ENCODE measurements at places on chromosomes 2 and 18. TPM values are rescaled to one million over a fixed set of nuclear protein-coding genes. Genes with fewer than 3 reads are reported as not detected.
A peak's percentile ranks its signal among the peaks of the same experiment; 100 is the strongest.

AMER3 gene
- total RNA-seq: not detected

SLC9A4 gene
- 0.07 TPM for total RNA-seq

- H3K27ac ChIP-seq: no peak overlapping the region
- no peaks in the 10 kb centered on the region for H3K36me3 ChIP-seq
- peaks cover 37% of the 10 kb centered on the region for H3K4me1 ChIP-seq
- H3K27me3 ChIP-seq: peaks cover 39% of the 10 kb centered on the region
- DNase-seq: no peak
These were observed 83.6 kb upstream of the BCL2L11 start for GRCh38 chr2:111037128-111037527.

GRCh38 chr2:238731961-238732360 is 115.9 kb upstream of the TWIST2 start:
- no peak for DNase-seq
- H3K27me3 ChIP-seq: peaks cover 9% of the 10 kb centered on the region
- H3K36me3 ChIP-seq: no peaks in the 10 kb centered on the region
- no peak overlapping the region for H3K4me3 ChIP-seq
- no peaks in the 10 kb centered on the region for H3K4me1 ChIP-seq

AQP4 gene
- total RNA-seq: not detected

DNA sequence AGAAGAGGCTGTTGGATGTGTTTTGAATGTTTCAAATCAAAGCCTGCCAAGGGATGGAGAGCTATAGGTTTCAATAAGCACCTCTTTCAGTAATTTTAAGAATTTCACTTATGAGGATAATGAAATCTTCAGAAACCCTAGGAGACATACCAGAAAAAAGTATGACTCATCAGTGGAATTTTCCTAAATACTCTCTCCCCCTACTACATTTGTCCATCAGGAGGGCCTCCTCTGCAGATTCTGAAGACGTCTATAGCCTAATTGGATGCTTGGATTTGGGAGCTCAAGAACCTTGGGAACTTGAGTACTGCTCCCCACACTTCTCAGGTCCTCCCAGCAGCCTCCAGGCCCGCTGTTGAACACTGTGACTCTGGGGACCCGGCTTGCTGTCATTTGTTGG is 374.3 kb downstream of the SLC4A3 start:
- no peaks in the 10 kb centered on the region for H3K36me3 ChIP-seq
- peaks cover 2% of the 10 kb centered on the region for H3K27me3 ChIP-seq
- no peaks in the 10 kb centered on the region for H3K4me1 ChIP-seq
- H3K27ac ChIP-seq: no peak overlapping the region

SMYD1 gene
- total RNA-seq: not detected

DNA sequence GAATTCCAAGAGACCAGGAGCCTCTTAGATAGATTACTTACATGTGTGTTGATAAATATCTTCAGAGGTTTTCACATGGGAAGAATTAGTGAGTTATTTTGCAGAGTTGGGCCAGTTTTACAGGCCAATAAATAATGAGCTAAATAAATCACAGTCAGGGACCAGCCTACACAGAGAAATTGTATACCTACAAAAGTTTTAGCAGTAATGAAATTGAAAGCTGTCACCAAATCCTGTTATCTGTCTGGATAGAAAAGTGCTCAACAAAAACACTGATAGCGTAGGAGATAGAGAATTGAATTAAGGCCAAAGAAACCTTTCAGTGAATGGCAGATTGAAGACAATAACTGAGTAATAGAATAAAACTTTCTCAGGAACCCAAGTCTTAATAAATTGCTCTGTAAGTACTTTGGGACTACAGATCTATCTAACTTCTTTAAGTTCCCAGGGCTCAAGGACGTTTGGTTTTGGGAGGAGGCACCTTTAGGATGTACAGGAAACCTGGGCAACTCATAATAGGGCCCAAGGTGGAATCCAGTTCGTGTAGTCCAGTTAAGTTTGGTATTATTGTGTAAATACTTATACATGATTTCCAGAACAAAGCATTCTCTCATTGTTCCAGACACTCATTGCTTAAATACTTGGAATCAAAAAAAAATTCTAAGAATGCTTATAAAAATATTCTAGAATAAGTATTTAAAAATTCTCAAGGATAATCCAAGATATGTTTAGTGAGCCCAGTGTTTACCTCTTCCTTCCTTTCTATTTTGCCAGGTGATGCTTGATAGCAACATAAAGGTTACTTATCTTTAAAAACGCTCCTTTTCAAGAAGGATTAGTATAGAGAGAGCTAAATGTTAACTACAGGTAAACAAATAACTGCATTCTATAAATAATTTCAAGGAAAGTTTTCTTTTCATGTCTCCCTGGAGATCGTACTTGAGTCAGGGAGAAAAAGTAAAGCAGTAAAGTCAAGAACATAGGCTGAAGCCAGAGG is 134.5 kb downstream of the NCKAP5 start:
- H3K36me3 ChIP-seq: no peaks in the 10 kb centered on the region
- DNase-seq: no peak
- H3K27ac ChIP-seq: no peak overlapping the region
- H3K4me1 ChIP-seq: no peaks in the 10 kb centered on the region
- H3K27me3 ChIP-seq: no peaks in the 10 kb centered on the region

DNA sequence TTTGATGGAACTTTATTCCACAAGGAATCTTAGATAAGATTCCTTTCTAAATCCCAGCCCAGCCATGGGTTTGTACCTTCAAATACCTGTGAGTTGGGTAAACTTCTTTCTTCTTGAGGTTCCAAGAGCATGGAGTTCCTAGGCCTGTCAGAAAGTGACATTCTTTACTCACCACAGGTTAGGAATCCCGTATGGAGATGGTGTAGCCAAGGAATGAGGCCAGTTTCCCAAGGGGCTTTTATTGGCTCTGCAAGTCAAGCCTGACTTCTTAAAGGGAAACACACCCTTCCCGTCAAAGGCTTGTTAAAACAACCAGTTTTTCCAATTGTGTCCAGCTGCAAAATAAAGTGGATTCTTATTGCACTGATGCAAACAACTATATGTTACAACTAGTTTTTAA is 45.8 kb downstream of the STK17B start:
- no peaks in the 10 kb centered on the region for H3K4me1 ChIP-seq
- H3K36me3 ChIP-seq: peaks cover 13% of the 10 kb centered on the region
- no peak overlapping the region for H3K4me3 ChIP-seq
- DNase-seq: no peak
- H3K27ac ChIP-seq: no peak overlapping the region

DNA sequence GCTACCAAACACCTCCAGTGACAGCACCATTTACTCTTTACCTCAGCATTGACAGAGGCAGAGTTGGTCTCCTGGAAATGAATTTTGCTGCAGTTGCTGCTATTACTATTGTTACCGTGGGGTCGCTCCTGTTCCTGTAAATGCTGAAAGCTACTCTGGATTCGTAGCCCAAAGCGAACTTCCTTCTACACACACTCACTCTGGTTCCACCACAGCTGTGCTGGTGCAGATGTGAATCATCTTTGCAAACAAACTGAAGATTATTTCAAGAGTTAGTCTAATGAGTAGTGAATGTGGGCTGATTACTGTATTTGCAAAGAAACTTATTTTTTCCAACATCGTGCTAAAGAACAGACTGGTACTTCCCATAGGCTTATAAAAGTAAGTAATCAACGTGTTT is 304.0 kb downstream of the LPIN1 start:
- no peak overlapping the region for H3K27ac ChIP-seq
- H3K4me3 ChIP-seq: no peak overlapping the region
- no peaks in the 10 kb centered on the region for H3K36me3 ChIP-seq
- DNase-seq: no peak

GPAT2 gene
- total RNA-seq: 10.2 TPM

DNA sequence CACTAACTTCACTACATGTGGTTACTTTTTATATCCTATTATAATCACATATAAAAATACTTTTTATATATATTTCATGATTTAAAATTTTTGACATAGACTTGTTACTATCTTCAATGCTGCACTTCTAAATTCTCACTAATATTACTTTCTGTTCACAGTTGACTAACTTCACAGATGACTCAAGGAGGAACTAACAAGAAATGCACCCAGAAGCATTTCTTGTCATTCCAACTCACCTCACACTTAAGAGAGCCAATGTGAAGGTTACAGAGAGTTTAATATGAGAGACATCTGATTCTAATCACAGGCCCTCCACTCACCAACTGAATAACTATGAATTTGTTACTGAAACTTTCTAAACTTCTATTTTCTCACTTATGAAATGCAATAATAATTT is 399.8 kb upstream of the SLC8A1 start:
- H3K4me1 ChIP-seq: no peaks in the 10 kb centered on the region
- no peaks in the 10 kb centered on the region for H3K36me3 ChIP-seq
- no peak for DNase-seq
- H3K27ac ChIP-seq: no peak overlapping the region
- no peak overlapping the region for H3K4me3 ChIP-seq
- no peaks in the 10 kb centered on the region for H3K27me3 ChIP-seq

- peaks cover 13% of the 10 kb centered on the region for H3K4me1 ChIP-seq
- H3K27ac ChIP-seq: no peak overlapping the region
- no peak overlapping the region for H3K4me3 ChIP-seq
- DNase-seq: no peak
These were observed 7.4 kb upstream of the NAB1 start for GRCh38 chr2:190641469-190641868.

GRCh38 chr2:162732946-162733698 is 105.4 kb downstream of the KCNH7 start:
- no peaks in the 10 kb centered on the region for H3K27me3 ChIP-seq
- H3K4me1 ChIP-seq: no peaks in the 10 kb centered on the region
- H3K4me3 ChIP-seq: no peak overlapping the region
- no peak for DNase-seq
- H3K27ac ChIP-seq: no peak overlapping the region

SERPINB3 gene
- total RNA-seq: not detected

GALNT14 gene
- 1.9 TPM for total RNA-seq

- peak overlapping the region; percentile 77 for H3K4me3 ChIP-seq
- DNase-seq: no peak
- peak overlapping the region; percentile 68 for H3K27ac ChIP-seq
- H3K27me3 ChIP-seq: peaks cover 16% of the 10 kb centered on the region
These were observed 907 bp downstream of the FHL2 start for GRCh38 chr2:105397953-105398335.

DNA sequence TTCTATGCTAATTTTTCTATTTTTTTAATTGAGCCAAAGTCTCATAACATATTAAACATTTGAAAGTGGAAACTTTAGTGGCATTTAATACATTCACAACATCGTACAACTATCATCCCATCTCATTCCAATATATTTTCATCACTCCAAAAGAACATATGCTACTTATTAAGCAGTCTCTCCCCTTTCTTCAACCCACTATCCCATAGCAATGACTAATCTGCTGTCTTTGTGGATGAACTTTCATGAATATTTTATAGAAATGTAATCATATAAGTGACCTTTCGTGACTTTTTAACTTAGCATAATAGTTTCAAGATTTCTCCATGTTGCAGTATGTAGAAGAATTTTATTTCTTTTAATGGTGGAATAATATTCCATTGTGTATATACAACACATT is 90.3 kb downstream of the CCDC178 start:
- DNase-seq: no peak
- no peak overlapping the region for H3K4me3 ChIP-seq
- no peaks in the 10 kb centered on the region for H3K4me1 ChIP-seq

DNA sequence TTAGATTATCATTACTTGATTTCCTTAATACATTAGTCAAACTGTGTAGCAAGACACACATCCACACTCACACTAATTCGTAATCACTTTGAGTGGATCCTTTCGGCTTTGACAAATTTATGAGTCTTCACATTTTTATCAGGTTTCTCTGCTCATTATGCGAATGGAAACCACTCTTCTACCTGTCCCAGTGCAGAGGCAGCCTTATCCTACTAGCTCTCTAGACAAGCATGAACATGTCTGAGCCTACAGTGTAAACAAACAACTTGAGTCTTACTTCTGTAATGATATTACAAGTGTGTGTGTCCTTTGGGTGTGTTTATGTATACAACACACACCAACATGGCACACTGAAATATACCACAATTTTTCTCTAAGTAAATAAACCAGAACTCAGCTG is 361.9 kb upstream of the CHST9 start:
- no peak overlapping the region for H3K27ac ChIP-seq
- H3K36me3 ChIP-seq: no peaks in the 10 kb centered on the region
- DNase-seq: no peak
- no peaks in the 10 kb centered on the region for H3K4me1 ChIP-seq
- H3K4me3 ChIP-seq: no peak overlapping the region

GRCh38 chr2:67057901-67058703 is 339.0 kb upstream of the ETAA1 start:
- no peaks in the 10 kb centered on the region for H3K36me3 ChIP-seq
- no peaks in the 10 kb centered on the region for H3K27me3 ChIP-seq
- H3K4me3 ChIP-seq: no peak overlapping the region
- no peaks in the 10 kb centered on the region for H3K4me1 ChIP-seq
- DNase-seq: no peak

DNA sequence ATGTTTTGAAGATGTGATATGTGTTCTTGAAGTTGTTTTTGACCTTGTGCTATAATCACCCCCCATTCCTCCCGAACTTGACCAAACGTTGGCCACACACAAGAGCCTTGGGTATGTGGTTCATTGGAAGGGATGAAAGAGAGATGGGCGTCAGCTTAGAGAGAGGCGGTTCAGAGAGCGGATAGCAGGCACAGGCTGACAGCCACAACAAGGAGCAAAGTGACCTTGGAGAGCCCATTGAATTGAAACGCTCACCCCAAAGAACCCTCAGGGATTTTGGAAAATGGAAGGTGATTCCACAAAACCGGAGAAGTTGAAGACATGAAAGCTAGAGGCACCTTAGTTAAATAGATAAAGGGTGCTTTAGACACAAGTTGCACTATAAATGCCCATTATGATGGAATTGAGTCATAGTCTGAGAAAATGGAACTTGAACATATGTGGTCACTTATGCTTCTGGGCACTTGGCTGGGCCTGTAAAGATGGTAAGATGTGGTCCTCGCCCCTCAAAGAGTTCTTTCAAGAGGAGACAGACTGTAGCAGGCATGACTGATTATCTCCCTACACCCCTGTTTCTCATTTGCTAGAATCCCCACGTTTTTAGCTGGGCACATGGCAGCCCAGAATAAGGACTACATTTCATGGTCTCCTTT is 188.5 kb upstream of the HAAO start:
- no peaks in the 10 kb centered on the region for H3K27me3 ChIP-seq
- H3K4me3 ChIP-seq: no peak overlapping the region
- H3K27ac ChIP-seq: no peak overlapping the region
- no peaks in the 10 kb centered on the region for H3K36me3 ChIP-seq
- peaks cover 10% of the 10 kb centered on the region for H3K4me1 ChIP-seq

GRCh38 chr18:56921896-56922480 is 224.9 kb upstream of the BOD1L2 start:
- H3K27me3 ChIP-seq: no peaks in the 10 kb centered on the region
- no peak overlapping the region for H3K27ac ChIP-seq
- H3K4me3 ChIP-seq: no peak overlapping the region
- no peaks in the 10 kb centered on the region for H3K4me1 ChIP-seq

DNA sequence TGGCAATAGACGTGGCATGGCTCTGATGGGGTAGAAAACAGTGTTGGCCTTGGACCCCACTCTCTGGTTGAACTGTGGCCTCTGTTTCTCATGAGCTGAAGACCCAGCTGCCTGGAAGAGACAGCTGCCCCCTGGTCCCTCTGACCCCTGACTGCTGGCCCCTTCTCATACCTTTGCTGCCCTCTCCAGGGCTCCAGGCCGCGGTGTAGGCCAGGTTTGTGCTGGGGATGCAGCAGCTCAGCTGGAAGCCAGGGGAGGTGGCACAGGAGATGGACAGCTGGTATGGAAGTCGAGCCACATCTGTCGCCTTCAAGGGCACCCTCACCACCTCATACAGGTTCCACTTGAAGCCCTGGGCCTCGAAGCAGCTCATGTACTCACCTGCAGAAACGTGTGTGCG is 31.7 kb upstream of the SELENOI start:
- no peaks in the 10 kb centered on the region for H3K27me3 ChIP-seq
- H3K36me3 ChIP-seq: no peaks in the 10 kb centered on the region
- H3K4me1 ChIP-seq: no peaks in the 10 kb centered on the region
- H3K4me3 ChIP-seq: no peak overlapping the region

Measured in activated CD8-positive, alpha-beta T cell treated with anti-CD3 and anti-CD28 coated beads for 36 hours (primary cell).